Fibroblast of skin of right quadriceps (primary cell): ENCODE measurements at places on chromosomes 5 and 9.

DNA sequence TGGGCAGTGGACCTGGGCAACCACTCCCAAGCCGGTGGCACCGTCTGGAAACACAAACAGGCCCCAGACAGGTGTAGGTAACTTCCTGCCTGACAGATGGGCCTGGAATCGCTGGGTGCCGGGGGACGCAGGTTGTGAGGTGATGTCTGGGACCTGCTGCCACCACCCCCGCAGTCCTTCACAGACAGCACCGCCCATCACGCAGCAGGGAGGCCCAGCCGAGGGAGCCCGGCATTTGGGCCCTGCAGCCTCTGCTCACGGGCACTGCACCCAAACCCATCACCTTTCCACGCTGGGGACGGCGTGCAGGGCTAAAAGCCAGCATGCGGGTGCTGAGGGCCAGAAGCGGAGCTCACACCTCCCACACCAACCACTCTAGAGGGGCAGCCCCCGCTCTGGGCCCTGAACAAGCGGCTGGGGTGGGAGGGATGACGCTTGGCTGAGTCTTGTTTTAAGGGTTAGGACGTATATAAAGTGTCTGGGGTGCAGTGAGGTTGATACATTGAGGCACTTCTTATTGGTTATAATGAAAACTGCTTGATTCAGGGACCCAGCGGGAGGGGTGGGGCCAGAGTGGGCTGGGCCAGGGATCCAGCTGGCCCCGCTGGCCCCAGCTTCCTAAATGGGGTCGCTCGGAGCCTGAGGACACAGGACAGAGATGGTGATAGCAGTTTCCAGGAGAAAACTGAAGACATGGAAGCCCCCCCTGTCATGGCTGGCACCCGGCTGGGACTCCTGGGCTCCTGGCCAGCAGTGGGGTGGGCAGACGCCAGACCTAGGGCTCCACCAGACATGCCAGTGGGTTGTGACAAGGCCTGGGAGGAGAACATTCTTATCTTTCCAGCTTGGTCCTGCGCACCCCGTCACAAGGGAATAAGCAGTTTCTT lies 11.3 kb downstream of the MYMK start:
- DNase-seq, result no peak

DNA sequence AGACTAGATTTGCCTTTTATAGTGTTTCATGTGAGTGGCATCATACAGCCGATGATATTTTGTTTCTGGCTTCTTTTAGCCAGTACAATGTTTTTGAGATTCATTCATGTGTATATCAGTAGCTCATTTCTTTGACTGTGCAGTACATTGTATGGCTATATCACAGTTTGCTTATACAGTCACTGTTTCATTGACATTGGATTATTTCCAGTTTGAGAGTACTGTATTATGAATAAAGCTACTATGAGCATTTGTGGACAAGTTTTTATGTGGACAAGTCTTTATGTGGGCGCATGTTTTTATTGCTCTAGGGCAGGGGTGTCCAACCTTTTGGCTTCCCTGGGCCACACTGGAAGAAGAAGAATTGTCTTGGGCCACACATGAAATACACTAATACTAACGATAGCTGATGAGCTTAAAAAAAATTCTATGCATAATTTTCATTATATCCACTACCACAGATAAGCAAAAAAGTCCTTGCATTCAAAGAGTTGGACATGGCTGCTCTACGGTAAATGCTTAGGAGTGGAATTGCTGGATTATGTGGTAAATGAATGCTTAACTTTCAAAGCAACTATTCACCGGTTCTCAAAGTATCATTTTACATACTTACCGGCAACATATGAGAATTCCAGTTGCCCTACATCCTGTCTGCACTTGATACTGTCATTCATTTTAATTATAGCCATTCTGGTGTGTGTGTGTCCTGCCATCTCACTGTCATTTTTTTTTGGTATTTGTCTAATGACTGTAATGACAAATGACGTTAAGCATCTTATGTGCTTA lies 177.8 kb downstream of the RGS3 start:
- no peak for DNase-seq

GRCh38 chr9:93305497-93306020 lies 121.6 kb downstream of the WNK2 start:
- DNase-seq, result no peak

DNA sequence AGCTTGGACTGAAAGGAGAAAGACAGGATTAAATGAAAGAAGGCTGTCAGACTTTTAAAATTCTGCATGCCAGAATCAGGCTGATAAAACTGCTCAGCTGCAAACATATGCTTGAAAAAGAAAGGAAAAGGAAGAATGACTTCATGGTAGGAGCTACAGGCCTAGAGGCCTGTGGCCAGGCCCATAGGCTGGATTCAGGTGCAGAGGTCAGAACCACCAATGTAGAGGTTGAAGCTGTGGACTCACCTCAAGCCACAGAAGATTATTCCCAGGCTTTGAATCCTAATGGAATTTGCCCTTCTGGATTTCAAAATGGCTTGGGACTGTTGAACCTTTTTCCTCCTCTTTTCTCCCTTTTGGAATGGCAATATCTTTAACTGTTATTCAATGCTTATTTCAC lies 47.7 kb downstream of the TMEM38B start:
- DNase-seq, result no peak

GRCh38 chr5:157476702-157477408 lies 16.8 kb downstream of the NIPAL4 start:
- DNase-seq, result peak; percentile 74

DNA sequence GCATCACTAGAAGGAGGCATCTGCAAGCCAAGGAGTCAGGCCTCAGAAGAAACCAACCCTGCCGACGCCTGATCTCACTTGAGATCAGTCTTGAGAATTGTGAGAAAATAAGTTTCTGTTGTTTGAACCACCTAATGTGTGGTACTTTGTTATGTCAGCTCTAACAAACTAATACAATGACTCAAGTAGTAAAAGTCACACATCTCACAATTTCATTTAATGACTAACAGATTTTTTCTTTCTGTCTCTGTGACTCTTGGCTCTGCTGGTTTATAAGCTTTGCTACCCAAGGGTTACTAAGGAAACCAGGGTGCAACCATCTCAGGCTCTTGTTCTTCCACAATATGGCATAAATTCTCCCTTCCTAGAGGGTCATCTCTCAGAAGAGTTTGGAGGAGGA lies 315.8 kb upstream of the GRAMD2B start:
- DNase-seq, result peak; percentile 12

DNA sequence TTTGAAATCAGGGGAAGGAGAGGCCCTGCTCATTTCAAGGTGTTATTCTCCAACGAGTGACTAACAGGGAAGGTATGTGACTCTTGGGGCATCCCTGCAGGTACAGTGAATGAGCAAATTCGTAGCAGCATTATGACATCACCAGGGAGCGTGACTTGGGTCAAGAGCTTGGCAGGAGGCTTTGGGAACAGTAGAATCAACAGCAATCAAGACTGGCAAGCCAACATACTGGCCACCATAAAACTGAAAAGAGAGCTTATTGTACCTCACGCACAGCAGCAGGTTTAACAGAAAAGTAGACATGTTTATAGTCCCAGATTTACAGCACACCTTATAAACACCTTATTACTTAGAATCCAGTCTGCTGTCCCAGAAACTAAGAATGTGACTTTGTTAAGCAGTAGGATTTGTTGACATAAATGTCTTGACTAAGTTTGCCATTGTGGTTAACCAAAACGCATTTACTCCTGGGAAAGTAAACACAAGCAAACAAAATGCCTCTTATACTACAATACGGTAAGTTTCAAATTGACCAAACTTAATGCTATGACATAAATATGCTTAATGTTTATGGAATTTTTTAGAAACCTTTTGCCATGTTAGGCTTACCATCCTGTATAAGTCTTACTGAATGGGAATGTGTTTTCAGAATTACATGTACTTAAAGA lies 297.8 kb downstream of the NPR3 start:
- DNase-seq, result no peak

- DNase-seq, result no peak
Observed at GRCh38 chr9:13034694-13035002, 244.8 kb downstream of the MPDZ start.

DNA sequence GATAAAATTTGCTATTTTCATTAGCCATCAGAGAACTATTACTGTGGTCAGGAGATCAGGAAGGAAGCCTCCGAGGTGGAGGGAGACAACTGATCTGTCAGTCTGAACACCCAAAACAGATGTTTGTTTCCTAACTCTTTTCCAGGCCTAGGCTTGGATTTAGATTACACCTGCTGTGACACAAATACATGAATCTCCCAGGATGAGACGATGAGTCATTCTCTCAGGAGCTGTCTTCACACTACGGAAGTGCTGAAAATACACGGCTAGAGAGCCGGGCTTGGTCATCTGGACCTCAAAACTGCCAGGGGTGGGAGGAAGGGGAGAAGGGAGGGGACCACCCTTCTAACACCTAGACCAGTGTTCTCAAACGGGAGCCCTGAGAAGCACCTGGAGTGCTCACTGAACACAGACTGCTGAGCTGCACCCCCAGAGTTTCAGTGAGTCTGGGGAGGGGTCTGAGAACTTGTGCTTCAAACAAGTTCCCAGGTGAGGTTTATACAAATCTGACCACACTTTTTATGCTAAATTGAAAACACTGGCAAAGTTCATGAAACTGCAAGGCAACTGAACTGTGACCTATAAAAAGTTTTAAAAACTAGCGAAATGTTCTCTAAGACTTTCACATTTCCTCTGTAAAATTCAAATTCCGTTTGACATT lies 80.3 kb upstream of the EQTN start:
- DNase-seq, result no peak

DNA sequence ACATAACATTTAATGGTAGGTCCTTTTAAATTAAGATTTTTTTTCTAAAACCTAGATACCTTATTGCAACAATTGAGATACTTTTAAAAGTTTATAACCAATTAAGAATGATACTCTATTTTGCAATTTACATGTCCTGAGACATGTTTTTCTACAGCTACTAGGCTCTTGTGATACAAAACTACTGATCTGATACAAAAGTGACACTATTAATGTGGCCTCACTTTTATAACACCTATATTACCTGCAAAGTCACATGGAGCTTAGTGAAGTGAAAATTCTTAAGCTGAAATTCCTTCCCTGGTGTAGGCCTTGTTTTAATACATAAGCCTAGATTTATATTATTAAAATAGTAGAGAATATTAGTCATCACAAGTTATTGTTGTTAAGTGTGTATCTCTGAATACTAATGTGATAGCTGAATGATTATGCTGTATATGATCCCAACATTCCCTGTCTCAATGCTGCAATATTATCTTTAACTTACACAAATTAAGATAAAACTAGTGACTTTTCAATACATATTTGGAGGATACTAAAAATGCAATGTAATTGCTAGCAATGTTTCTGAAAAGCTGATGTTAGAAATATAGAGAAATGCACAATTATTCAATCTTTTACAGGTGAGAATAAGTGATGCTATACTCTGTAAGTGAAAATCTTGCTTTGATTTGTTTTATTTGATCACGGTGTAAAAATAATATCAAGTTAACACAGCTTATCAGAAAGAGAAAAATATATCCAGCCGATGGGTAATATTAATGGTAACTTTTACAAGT lies 2.6 kb downstream of the NFIB start:
- no peak for DNase-seq

DNA sequence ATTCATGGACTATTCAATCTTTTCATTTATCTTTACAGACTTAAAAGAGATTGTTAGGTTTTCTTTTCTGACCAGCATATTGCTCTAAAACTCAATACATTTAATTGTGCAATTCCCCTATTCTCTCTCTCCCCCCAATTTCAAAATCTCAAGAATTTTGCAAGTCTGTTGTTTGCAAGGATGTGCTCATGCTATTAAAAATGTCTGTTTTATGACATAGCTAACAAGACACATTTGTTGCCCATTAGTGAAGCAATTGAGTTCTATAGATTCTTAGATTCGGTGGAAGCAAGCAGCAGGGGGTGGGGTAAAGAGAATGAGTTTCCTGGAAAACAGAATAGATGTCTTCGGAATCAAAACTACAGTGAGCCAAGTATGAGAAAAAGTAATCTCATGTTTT lies 8.5 kb upstream of the CSNK1A1 start:
- DNase-seq, result peak; percentile 90

GRCh38 chr5:113770648-113771047 lies 257.2 kb downstream of the YTHDC2 start:
- DNase-seq, result no peak

DNA sequence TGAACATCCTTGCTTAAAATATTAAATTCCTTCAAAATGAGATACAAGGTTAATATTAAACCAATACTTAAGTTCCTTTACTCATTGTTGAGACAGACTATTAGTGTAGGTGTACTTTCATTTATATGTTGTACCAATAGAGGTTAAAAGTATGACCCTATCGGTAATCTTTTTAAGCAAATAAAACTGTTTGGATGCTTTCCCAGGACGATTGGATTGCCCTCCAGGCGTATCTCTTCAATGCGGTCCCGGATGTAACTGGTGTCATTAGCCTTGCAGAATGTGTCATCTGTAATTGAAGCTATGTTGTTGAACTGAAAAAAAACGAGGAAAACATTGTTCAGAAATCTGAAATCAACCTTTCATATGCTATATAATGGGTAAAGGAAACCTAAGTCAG lies 18.9 kb downstream of the OGN start:
- DNase-seq, result no peak

GRCh38 chr5:10631316-10631996 lies 67.6 kb downstream of the ANKRD33B start:
- no peak for DNase-seq

- no peak for DNase-seq
Observed at GRCh38 chr9:88804254-88804596, 187.0 kb upstream of the S1PR3 start.

GRCh38 chr5:173919443-173919842 lies 31.3 kb downstream of the CPEB4 start:
- no peak for DNase-seq

DNA sequence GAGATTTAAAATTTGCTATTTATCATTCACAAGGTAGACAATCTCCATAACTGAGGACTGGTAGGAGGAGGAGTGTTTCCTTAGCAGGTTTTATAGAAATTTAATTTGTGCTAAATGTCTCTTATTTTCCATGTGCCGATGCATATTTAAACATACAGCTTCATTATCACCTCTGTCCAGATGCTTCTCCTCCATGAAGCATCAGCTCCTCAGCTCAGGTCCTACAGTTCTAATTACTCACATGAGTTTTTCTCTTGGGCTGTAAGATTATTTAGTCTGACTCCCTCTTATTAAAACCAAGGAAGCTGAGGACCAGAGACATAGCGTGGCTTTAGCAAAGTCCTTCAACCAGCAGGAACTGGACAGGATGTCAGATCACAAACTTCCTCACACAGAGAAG lies 300.2 kb upstream of the PANK3 start:
- no peak for DNase-seq

DNA sequence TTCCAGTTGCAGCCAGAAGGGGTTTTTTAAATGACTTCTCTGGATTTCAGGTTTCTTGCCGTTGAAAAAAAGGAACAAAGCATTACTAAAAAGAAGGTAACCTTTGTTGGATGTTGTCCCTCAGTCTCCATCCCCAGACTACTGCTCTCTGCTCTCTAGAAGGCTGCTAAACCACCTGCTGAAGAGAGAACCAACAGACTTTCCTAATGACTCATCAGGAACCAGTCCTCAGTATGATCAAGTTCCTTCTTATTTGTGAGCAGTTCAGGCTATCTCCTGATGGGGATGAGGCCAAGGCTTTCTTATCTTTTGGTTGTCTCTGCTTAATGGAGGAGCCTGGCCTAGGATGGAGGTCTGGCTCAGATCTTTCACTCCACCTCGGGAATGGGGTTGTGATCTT lies 4.1 kb downstream of the KIF4B start:
- DNase-seq, result no peak
